ENCODE measurements at places on chromosomes 7 and 10.

DNA sequence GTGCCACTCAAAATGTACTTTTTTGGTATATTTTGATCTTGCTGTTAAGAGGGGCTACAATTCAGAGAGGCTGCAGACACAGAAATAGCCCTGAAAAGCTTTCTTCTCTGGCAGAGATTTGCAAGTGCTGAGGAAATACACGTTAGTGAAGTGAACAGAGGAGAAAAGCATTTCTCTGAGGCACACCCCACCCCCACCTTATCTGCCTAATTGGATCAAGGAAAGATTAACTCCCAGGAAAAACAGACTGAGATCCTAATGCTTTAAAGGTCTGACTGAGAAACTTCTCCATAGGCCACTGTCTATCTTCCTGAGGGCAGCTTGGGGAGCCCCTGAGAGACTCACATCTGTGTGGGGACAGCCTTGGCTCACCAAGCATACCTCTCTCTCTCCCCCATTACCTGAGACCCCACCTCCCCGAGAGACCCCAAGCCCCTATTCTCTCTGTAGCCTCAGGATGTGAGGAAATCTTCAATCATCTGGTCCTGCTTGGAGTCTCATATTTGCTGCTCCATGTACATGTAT is 14.8 kb upstream of the AKR1C3 start:
- DNase-seq: no peak

DNA sequence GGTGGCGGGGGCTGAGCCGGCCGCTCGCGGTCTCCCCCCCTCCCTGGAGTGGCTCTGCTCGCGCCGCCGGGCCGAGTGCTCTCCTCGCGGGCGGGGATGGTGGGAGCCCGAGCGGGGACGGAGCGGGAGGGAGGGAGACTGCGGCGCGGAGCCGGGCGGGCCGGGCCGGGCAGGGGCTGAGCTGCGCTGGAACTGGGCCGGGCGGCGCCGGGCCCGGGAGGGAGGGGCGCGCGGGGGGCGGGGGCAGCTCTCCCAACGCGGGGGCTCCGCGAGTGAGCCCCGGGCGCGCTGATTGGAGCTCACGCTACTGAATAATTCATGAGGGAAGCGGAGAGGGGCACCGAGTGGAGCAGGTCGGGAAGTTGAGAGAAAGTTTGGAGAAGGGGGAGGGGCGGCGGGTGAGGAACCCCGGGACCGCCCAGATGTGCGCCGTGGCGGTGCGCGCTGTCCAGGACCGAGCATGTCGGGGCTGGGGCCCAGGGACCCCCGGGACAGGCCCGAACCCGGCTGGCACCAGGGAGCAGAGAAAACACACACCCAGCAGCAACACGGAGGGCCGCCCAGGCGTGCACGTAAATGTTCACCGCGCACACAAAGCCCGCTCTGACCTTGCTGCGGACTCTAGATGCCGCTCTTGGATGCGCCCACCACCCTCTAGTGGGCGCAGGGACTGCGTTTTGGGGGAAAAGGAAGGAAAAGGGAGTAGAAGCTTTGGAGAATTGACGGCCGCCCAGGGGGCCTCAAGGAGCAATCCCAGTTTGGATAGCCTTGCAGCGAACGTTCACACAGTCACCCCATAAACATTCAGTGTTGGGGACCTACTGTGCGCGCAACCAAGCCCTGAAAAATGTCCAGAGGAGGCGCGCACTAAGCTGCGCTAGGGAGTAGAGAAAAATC is at the start of gene EPHB4:
Gene EPHB4 (minus strand): TSS at position 194 of the 897 bp plus-strand sequence. CDS start 493 bp downstream, outside the sequence.
- no peak for DNase-seq

DNA sequence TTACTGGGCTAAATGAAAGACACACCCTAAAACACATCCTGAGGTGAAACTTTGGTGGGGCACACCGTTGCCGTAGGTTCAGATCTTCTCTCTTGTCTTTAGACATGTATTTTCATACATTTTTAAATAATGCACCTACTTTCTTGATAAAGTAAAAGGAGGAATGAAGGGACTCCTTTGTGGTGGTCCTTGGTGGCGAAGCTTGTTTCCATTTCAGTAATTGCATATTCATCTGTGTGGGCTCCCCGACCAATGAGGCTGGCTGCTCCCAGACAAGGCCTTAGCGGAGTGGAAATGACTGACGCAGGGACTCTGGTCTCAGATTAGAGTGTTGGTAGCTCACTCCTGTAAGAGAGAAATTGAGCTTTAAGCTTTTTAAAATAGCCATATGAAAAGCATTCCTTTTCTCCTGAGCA is 815 bp downstream of the CCSER2 start:
- DNase-seq: no peak

DNA sequence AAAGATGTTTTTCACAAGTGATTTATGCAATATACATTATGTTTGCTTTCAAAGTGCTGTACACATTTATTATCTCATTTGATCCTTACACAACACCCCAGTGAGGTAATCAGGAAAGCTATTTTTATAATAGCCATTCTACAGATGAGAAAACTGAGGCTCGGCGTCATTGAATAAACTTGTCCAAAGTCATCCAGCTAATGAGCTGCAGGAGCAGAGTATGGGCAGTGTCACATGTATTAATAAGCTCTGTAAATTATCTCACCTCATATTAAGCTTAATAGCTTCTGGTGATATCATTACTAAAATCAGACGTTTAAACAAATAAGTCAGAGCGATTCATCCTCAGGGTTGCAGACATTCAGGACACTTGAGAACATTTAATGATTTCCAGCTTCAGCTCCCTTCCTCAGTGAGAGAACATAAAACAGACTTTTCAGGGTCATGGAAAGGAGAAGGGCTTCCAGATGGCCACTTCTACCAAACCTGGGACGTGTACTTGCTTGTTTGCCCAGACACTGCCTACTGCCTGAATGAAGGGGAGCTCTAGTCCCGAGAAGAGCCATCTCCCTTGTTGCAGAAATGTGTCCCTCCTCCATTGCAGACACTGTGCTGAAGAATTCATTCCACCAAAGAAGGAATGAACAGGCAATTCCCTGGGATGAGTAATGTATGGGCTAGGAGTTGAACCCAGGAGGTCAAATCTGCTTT is 20.5 kb upstream of the FZD1 start:
- DNase-seq: no peak

DNA sequence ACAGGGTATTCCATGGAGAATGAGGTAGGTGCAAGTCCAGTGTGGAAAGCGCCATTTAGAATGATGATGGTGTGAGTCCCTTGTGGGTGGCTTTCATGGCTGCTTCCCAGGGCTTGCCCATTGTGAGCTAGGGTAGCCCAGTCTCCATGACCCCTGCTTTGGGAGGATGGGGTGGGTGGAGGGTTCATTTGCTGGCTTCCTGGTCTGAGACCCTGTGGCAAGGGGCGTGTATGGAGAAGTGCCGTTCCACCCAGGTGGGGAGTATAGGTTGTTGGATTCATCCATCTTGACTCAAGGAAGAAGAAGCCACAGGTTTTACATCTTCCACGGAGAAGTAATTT is 27.7 kb downstream of the CCM2 start:
- no peak for DNase-seq

DNA sequence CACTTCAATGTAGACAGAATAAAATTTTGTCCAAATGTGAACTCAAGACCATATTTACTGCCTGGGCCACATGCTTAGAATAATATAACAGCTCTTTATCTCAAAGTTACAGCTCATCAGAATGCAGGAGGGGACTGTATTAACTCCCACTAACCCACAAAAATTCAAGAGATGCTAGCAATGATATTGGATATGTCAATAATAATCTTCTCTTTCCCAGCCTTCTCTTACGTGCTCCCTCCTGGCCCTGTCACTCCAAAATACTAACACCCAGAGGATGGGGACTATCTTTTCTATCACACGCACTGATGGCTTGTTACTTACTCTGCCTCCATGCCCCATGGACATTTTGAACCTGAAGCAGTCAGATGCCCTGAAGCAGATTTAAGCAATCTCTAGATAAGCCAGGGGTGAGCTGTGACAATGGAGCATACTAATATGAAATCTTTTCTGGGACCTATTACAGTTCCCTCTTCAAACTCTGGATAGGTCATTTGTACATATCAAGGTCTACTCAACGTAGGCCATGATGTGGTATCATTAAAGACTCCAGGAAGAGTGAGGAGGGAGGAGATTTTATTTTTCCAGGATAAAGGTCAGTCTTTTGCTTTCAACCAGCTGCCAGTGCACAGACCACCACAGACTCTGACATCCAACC is 803.0 kb downstream of the GRM8 start:
- no peak for DNase-seq

DNA sequence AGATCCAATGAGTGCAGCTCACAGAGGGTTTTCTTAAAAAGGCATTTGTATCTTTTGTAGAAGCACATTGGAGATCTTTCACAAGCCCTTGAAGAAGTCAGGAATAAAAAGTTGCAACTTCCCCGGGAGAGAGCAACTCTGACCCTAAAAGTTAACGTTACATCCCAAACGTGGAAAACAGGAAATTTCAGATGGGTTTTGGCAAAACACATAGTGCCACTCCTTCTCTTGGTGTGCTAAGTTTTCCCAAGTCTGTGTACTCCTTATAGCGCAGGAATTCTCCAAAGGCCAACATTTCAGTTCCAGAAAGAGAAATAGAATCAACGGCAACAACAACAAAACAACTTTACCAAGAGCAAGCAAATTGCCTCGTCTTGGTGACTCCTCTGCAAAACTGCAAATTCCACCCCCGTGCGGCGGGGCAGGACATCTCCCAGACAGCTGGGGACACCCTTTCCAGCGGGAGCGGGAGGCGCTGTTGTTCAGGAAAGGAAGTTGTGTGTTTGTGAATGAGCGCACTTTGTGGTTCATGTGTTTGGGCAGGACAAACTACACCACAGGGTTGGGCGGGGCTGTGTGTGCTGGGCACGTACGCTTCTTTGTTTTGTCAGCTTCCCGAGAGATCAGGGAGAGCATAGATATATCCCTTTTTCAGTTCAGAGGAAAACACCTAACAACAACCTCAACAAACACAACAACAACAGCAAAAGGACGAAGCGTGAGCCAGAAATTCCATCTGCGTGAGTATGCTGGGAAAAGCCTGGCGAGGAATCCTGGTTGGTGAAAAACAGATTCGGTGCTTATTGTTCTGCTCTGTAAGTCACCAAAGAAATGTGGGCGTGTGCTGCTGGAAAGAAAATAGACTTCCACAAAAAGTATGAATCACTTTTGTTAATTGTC is 294.7 kb upstream of the PITRM1 start:
- DNase-seq: peak; percentile 89

GRCh38 chr7:47503281-47503680 is 78.6 kb downstream of the TNS3 start:
- DNase-seq: no peak

GRCh38 chr7:69450456-69450855 is 147.8 kb upstream of the AUTS2 start:
- no peak for DNase-seq

GRCh38 chr10:49559476-49559875 is 20.6 kb upstream of the ERCC6 start:
- DNase-seq: no peak

DNA sequence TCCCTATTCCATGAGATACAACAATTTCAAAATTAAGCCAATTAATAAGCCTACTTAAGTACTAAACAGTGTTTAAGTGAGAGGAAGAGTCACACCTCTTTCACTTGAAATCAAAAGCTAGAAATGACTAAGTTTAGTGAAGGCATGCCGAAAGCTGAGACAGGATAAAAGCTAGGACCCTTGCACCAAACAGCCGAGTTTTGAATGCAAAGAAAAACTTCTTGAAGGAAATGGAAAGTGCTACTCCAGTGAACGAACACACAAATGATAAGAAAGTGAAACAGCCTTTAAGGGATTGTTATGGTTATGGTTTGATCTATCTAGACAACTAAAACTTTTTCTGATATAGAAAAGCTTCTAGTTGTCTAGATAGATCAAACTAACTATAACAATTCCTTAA is 135.4 kb upstream of the KMT2E start:
- DNase-seq: no peak

DNA sequence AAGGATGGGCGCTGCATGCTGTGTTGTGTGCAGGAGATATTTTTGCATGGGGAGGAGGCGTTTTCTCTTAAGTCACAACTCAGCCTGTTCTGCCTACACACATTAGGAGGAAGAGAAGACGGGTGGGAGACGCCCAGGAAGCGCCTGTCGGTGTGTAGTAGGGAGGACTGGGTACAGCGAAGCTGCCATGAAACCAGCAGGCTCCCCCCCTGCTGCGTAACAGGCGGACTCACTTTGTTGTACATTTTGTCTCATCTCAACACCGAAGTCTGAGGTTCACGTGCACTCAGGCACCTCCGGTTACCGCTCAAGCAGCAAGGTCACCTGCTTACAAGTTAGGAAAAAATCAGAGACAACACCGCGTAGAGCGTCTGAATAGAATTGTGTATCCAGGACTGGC is 56.3 kb downstream of the CRTAC1 start:
- no peak for DNase-seq

- DNase-seq: no peak
Measured at GRCh38 chr10:92747600-92747999, 57.8 kb downstream of the HHEX start.

GRCh38 chr7:47358944-47359588 is 222.8 kb downstream of the TNS3 start:
- no peak for DNase-seq

- DNase-seq: no peak
Measured at GRCh38 chr7:37445790-37446189, 2.9 kb downstream of the ELMO1 start.

DNA sequence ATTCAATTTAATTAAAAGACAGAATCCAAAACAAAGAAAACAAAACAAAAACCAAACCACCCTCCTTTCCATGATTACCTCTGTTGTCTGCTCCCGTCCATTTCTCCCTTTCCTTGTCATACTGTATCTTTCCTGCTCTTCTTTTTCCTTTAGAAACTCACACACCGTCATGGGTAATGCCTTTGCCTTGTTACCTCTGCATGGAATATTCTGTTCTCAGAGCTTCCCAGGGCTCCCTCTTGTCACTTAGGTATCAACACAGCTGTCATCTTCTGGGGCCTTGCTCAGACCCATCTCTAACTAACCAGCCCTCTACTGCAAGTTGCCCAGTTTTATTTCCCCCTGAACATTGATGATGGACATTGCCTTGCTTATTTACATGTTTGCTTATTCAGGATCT is 30.2 kb upstream of the GIMAP8 start:
- peak; percentile 21 for DNase-seq

DNA sequence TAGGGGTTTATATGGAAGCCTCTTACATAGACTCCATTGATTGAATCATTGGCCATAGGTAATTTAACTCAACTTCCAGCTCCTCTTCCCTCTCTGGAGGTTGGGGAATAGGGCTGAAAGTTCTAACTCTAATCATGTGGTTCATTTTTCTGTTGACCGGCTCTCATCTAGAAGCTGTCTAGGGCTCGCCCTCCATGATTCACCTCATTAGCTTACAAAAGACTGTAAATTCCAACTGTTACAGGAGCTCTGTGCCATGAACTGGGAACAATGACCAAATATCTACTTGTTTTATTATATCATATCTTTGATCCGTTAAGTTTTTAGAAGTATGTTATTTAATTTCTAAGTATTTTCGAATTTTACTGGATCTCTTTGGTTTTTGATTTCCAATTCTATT is 263.0 kb downstream of the TCF7L2 start:
- DNase-seq: no peak

GRCh38 chr7:128353189-128353588 is 8.3 kb downstream of the PRRT4 start:
- no peak for DNase-seq

- DNase-seq: no peak
Measured at GRCh38 chr10:118926441-118926840, 103.1 kb upstream of the NANOS1 start.
